ENCODE measurements at places on chromosomes 2 and 18. TPM values are rescaled to one million over a fixed set of nuclear protein-coding genes. Genes with fewer than 3 reads are reported as not detected.
A peak's percentile ranks its signal among the peaks of the same experiment; 100 is the strongest.

Gene ABCG5
- total RNA-seq = not detected

- no peak for DNase-seq
Measured at GRCh38 chr18:20996418-20996817, 115.2 kb downstream of the ROCK1 start.

- DNase-seq = peak; percentile 44
Measured at GRCh38 chr2:67974559-67975430, 88.0 kb downstream of the C1D start.

GRCh38 chr2:227411990-227412350, 24.2 kb upstream of the SCYGR1 start:
- no peak for DNase-seq

Gene UNC80
- total RNA-seq = 0.38 TPM

Gene DES
- total RNA-seq = not detected

DNA sequence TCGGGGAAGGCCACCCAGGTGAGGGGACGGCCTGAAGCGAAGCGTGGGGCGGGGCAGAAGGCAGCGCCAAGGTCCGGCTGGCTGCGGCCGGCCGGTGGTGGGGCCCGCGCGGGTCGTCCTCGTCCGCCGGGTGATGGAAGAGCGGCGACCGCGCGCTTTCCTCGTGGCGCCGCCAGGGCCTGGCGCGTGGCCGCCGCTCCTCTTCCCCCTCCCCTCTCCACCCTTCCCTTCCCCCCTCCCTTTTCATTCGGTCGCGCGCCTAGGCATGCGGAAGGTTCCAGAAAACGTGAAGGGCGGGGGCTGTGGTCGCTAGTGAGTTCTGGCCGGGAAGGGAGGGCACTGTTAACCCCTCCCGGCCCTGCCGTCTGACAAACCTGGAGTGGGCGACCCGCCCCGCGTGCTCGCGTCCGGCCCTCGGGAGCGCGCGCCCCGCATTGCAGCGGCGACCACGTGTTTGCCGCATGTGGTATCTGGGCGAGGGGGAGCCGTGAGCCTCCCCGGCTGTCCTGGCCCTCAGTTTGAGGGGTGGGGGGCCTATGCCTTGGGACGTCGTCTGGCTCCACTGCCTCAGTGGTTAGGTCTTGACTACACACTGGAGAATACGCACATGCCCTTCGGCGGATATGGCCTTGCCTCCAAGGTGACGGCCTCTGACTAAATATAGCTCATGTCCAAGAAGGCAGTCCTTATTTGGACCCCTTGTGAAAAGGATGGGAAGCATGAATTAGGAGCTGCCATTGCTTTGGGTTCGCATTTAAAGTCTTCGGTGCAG, 579 bp downstream of the MAT2A start:
- peak; percentile 45 for DNase-seq

DNA sequence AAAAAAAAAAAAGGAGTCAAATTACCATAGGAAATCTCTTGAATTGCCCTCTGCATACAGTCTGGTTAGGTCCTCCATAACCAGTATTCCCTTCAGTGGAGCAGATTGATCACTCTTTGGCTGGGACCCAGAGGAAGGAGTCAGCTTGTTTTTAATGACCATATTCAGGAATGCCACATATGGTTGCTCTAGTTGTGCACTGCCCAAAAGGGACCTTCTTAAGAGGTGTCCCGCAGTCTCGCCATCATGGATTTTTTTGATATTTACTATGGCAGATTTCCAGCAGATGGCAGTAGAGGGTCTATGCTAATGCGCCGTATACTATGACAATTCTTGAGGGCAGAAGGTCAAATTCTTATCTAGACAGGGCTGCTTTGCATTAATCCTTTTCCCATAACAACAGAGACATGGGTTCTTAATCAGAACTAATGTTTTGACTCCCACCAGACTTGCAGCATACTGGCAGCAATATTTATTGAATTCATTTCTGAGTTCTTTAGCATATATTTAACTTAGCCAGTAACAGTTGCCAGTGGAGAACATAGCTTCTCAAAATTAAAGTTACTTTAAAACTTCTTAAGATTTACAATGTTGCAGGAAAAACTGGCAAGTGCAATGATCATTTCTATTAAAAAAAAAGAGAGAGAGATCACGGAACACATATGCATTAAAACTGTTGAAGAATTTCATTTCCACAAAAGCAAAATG, 31.8 kb upstream of the INPP4A start:
- DNase-seq = peak; percentile 72

- no peak for DNase-seq
Measured at GRCh38 chr2:51420511-51420910, 388.6 kb upstream of the NRXN1 start.

Gene CHRND
- not detected for total RNA-seq

DNA sequence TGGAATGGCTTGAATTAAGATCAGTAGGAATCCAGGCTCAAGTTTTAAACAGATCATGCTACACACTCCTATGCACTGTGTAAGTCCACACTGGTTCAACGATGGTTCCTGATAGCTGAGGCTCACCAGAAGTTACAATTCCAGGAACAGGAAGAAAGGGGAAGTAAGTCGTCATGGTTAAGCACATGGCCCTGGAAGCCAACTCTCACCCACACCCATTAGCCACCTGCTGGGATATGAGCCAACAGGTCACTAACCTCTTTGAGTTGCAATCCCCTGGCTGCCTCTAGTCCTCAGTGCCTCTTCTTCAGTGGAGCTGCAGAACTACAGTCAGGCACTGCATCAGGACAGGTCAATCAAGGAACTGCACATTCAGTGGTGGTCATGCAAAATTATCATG, 133.5 kb downstream of the TMEM182 start:
- DNase-seq = no peak

GRCh38 chr2:129857200-129857599, 122.3 kb upstream of the RAB6C start:
- no peak for DNase-seq

Gene GALM
- 8.0 TPM for total RNA-seq

DNA sequence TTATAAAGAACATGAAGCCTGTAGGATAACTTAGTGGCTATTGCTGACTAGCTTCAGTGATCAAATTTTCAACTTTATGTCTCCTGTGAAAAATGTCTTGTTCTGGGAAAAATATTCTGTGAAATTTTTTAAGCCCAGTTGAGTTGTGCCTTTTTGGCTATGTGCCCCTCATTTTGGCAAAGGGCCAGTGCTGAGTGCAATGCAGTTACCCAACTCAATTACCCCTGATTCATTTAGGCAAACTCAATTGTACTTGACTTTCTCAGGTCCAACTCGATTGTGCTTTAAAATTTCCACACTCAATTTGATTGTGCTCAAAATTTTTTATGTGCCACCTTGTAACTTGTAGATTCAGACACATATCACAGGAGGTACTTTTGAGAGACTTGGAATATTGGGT, 548.8 kb upstream of the NRP2 start:
- DNase-seq = no peak

DNA sequence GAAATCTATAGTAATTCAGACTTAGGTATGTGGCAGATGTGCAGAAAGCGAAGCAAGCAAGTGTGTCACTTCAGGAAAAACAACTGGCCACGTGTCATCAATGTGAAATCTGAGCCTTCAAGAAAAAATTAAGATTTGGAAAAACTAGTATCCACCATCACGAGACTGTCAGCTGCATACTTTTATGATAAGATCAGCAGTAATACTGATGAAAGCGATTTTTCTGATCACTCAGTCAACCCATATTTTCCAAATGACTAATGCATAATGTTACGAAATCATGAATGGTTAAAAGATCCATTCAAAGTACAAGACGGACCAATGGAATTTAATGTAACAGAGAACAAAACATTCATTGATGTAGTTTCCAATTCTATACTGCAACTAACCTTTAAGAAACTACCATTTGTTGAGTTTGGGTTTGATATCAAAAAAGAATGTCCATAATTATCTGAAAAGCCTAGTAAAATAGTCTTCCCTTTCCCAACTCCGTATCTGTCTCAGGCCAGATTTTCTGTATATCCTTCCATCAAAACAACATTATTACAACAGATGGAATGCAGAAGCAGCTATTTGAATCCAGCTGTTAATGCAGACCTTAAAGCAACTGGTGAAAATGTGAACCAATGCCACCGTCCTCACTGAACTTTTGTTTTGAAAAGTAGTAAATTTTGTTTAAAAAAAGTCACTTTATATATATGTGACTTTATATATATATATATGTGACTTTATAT, 17.0 kb upstream of the BCL2 start:
- peak; percentile 65 for DNase-seq

Gene CD28
- under 0.01 TPM for total RNA-seq

GRCh38 chr2:53510401-53510800, 257.2 kb upstream of the CHAC2 start:
- DNase-seq = no peak

Gene WNT6
- total RNA-seq = not detected

All from dermis microvascular lymphatic vessel endothelial cell (primary cell).